ENCODE measurements at places on chromosomes 11 and 22. TPM values are rescaled to one million over a fixed set of nuclear protein-coding genes. Genes with fewer than 3 reads are reported as not detected.

The SEPTIN5 gene
- 67.6 TPM for total RNA-seq

The BCO2 gene
- 8.3 TPM for total RNA-seq

The PTPN5 gene
- total RNA-seq, result 0.18 TPM

The KRTAP5-7 gene
- total RNA-seq, result not detected

The PTPRCAP gene
- 0.84 TPM for total RNA-seq

DNA sequence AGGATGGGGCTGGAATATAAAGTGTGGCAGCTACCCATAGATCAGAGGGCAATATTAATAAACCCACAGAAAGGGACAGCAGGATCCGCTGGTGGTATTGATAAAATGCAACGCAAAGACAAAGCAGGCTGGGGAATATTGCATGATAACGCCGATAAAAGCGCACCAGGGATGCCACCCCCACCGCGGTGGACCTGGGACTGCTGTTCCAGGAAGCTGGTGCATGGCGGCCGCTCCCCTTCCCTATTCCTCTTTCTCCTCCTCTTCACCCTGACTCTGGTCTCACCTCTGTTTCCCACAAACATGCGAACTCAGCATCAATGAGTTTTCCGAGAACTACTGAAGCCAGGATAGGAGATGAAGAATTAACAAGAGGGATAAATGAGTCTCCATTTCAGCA is 20.2 kb downstream of the SPATA19 start:
- peaks cover 3% of the 10 kb centered on the region for H3K4me1 ChIP-seq
- no peak overlapping the region for H3K4me3 ChIP-seq
- H3K27ac ChIP-seq, result no peak overlapping the region
- peaks cover 7% of the 10 kb centered on the region for H3K27me3 ChIP-seq
- no peaks in the 10 kb centered on the region for H3K36me3 ChIP-seq
- no peak for DNase-seq

DNA sequence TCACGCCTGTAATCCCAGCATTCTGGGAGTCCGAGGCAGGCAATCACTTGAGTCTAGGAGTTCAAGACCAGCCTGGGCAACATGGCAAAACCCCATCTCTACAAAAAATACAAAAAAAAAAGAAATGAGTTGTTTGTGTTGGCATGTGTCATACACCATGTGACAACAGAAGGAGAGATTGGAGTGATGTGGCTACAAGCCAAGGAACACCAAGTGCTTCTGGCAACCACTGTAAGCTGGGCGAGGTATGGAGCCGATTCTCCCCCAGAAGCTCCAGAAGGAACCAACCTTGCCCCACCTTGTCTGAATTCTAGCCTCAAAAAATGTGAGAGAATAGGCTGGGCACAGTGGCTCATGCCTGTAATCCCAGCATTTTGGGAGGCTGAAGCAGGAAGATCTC is 39.1 kb upstream of the SLC35C1 start:
- no peak for DNase-seq
- H3K4me1 ChIP-seq, result no peaks in the 10 kb centered on the region
- no peaks in the 10 kb centered on the region for H3K36me3 ChIP-seq
- no peak overlapping the region for H3K4me3 ChIP-seq

GRCh38 chr22:35625763-35626432 is 8.8 kb upstream of the MB start:
- H3K4me3 ChIP-seq, result no peak overlapping the region
- H3K36me3 ChIP-seq, result no peaks in the 10 kb centered on the region
- no peak overlapping the region for H3K27ac ChIP-seq
- H3K4me1 ChIP-seq, result peaks cover 37% of the 10 kb centered on the region
- DNase-seq, result peak; percentile 41

- no peak for DNase-seq
- H3K36me3 ChIP-seq, result peaks cover 75% of the 10 kb centered on the region
- H3K4me1 ChIP-seq, result no peaks in the 10 kb centered on the region
- H3K27ac ChIP-seq, result no peak overlapping the region
- no peak overlapping the region for H3K4me3 ChIP-seq
Measured at GRCh38 chr11:64900263-64900678, 16.7 kb downstream of the ATG2A start.

DNA sequence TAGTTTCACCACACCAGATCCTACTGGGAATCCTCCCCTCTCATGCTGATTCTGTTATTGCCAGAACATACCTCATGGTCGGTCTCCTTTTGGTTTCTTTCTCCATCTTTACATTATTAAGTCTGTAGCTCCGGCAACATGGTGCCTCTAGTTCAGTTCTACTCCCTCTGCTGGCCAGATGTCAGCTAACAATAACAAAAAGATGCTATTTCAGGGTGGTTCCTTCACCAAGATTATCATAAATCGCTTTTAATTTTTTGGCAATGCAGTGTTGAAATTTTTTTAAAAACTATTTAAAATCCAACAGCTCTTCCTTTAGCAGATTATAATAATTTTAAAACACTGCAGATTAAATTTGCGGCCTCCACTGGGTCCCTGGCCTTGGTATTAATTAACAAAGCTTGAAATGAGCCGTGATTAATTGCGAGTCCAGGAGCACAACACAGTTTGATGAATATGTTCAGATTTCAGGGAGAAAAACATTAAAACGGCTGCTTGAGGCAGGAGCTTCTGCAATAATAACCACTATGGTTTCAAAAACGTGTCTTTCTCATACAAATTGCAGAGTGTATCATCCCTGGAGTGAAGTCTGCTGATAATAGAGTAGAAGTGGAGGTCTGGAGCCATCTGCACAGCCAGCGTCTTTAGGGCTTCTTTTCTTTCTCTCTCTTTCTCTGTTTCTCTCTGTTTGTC is 492.9 kb upstream of the KIRREL3 start:
- no peaks in the 10 kb centered on the region for H3K27me3 ChIP-seq
- no peaks in the 10 kb centered on the region for H3K36me3 ChIP-seq
- H3K4me1 ChIP-seq, result no peaks in the 10 kb centered on the region
- H3K4me3 ChIP-seq, result no peak overlapping the region

DNA sequence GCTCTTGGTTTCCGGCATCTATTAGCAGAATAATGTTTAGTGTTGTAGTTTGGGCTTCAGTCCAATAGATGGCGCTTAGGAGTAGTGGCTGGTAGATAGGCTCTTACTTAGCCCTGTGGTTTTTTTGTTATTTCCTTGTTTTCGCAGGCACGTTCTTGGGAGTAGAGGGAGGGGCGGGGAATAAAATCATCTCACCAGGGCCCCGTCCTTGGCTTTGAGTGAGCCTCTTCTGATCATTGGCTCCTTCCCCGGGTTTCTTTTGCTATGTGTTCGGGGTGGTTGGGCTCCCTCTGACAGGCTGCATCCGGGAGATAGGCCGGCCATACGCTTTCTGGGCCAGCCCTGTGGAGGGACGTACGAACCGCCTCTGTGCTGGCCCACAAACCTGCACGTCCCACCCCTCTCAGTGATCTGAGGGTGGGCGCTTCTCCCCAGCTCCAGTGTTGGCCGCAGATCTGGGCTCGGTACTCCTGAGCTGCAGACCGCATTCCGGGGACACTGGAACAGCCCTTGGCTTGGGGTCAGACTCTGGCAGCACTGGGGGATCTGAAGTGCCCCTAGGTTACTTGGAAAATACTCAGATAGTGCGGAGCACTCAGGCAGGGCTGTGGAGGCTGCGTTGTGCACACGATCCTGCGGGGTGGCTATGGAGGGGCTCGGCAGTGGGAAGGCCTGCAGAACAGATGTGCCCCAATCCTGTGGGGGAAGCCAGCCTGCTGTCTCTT is 217.0 kb downstream of the DYNC2H1 start:
- no peaks in the 10 kb centered on the region for H3K27me3 ChIP-seq
- DNase-seq, result peak; percentile 40
- no peak overlapping the region for H3K27ac ChIP-seq

DNA sequence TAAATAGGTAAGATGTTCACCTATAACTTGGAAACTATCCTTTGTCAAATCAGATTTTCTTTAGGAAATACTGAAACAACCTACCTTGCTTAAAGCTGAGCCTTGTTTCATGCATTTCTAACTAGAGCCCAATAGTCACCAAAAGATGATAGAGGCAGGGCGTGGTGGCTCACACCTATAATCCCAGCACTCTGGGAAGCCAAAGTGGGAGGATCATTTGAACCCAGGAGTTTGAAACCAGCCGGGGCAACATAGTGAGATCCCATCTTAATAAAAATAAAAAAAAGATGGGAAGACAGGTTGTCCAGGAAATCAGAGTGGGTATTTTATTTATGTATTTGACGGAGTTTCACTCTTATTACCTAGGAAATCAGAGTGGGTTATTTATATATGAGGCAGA is 38.3 kb downstream of the DDX6 start:
- H3K4me1 ChIP-seq, result no peaks in the 10 kb centered on the region
- DNase-seq, result no peak
- peaks cover 64% of the 10 kb centered on the region for H3K36me3 ChIP-seq
- no peak overlapping the region for H3K4me3 ChIP-seq
- H3K27me3 ChIP-seq, result no peaks in the 10 kb centered on the region

- H3K27me3 ChIP-seq, result no peaks in the 10 kb centered on the region
- H3K4me3 ChIP-seq, result no peak overlapping the region
- DNase-seq, result no peak
Measured at GRCh38 chr22:31829505-31829904, 75.7 kb downstream of the DEPDC5 start.

GRCh38 chr22:45869340-45869847 is 107.6 kb downstream of the WNT7B start:
- no peak for DNase-seq
- no peak overlapping the region for H3K4me3 ChIP-seq
- H3K36me3 ChIP-seq, result no peaks in the 10 kb centered on the region
- no peak overlapping the region for H3K27ac ChIP-seq
- peaks cover 54% of the 10 kb centered on the region for H3K27me3 ChIP-seq
- H3K4me1 ChIP-seq, result peaks cover 15% of the 10 kb centered on the region

DNA sequence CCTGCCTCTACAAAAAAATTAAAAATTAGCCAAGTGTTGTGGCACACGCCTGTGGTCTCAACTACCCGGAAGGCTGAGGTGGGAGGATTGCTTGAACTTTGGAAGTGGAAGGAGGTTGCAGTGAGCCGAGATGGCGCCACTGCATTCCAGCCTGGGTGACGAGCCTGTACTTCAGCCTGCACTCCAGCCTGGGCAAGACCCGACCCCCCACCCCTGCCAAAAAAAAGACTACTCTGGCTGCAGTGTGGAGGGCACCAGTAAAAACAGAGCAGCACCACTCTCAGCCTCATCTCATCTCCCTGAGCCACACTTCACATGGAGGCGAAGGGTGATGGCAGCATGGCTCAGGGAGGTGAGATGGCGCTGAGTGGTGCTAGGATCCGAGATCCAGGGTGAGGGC is 50.3 kb upstream of the THY1 start:
- H3K36me3 ChIP-seq, result no peaks in the 10 kb centered on the region
- H3K27me3 ChIP-seq, result peaks cover 5% of the 10 kb centered on the region
- H3K27ac ChIP-seq, result no peak overlapping the region
- no peak for DNase-seq
- H3K4me3 ChIP-seq, result no peak overlapping the region
- H3K4me1 ChIP-seq, result peaks cover 21% of the 10 kb centered on the region

DNA sequence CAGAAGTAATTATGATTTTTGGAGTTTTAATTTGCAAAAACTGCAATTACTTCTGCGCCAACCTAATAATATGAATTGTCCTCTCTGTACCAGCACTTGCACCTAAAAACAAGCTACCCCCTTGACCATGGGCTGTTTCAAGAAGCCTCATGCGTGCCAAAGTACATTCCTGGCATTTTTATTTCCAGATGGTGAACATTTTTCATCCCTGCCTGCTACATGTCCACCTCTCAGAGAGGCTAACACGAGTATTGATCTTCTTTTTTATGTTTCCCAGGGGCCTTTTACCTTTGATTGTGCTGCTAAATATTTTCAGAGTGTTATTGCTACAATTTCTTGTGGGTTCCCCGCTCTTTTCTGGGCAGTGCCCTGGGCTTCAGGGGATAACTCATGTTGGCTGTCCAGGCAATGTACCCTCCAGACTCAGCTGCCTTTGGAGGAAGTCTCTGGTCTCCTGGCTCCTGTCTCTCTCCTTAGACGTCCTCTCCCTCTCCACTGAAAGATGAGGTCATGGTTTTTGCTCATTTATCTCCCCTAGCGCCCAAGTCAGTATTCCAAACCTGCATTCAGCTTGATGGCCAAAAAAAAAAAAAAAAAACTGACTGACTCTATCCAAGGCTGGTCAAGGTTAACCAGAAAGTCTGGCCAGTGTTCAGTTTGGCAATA is 86.2 kb upstream of the ASPHD2 start:
- no peak overlapping the region for H3K4me3 ChIP-seq
- H3K4me1 ChIP-seq, result no peaks in the 10 kb centered on the region
- no peaks in the 10 kb centered on the region for H3K36me3 ChIP-seq
- no peak for DNase-seq
- peaks cover 4% of the 10 kb centered on the region for H3K27me3 ChIP-seq
- no peak overlapping the region for H3K27ac ChIP-seq

- peak overlapping the region; percentile 87 for H3K27ac ChIP-seq
- no peaks in the 10 kb centered on the region for H3K36me3 ChIP-seq
- no peak overlapping the region for H3K4me3 ChIP-seq
- DNase-seq, result peak; percentile 85
Measured at GRCh38 chr11:44945666-44946065, 5.0 kb downstream of the TP53I11 start.

- H3K36me3 ChIP-seq, result peaks cover 20% of the 10 kb centered on the region
- peak; percentile 95 for DNase-seq
- no peaks in the 10 kb centered on the region for H3K27me3 ChIP-seq
- peaks cover 64% of the 10 kb centered on the region for H3K4me1 ChIP-seq
- peak within 1 kb of the TSS; percentile 87 for H3K27ac ChIP-seq
- peak within 1 kb of the TSS; percentile 69 for H3K4me3 ChIP-seq
Measured at GRCh38 chr11:63916837-63917691, at the start of gene RCOR2. Gene RCOR2 (minus strand): TSS chr11:63917164. CDS start chr11:63916456, 708 bp downstream.

DNA sequence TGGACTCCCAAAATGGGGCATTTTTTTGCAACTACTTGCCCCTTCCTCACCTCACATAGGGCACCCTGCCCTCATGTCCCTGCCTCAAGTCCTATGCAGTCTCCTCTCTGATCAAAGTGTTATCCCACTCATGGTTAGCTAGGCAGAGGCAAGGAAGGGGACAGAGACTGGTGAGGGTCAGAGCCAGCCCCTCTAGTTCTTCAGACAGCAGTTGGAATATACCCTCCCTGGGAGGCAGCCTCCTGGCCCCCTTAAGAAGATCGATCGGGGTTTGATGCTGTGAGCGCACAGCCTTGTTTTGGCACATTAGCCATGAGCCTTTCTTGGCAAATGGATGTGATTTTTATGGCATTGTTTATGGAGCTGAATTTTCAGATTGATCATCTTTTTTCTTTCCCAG is 436.9 kb downstream of the BUD13 start:
- H3K4me1 ChIP-seq, result no peaks in the 10 kb centered on the region
- H3K27ac ChIP-seq, result no peak overlapping the region
- H3K27me3 ChIP-seq, result no peaks in the 10 kb centered on the region
- H3K4me3 ChIP-seq, result no peak overlapping the region
- no peak for DNase-seq

DNA sequence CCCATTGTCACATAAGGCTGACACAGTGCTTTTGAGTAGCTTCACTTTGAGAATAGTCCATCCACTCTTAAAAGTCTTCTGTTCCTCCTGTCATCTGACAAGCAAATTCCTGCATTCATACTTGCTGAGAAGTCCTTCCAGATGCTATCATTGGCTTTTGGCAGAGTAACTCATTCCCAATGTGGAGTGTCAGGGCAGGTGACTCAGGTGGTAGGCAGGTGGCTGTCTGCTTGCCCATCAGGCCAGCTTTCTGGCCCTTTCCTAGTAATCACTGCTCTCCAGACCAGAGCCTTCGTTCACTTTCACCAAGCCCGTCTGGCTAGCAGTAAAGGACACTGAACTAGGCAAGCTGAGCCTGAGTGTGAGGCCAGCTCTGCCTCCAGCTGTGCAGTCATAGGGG is 162.5 kb upstream of the CCDC90B start:
- no peak for DNase-seq
- H3K27ac ChIP-seq, result no peak overlapping the region
- no peaks in the 10 kb centered on the region for H3K4me1 ChIP-seq
- no peak overlapping the region for H3K4me3 ChIP-seq
- no peaks in the 10 kb centered on the region for H3K27me3 ChIP-seq
